NCI-H2081 (cell line): ENCODE measurements at places on chromosomes 1 and 21.

DNA sequence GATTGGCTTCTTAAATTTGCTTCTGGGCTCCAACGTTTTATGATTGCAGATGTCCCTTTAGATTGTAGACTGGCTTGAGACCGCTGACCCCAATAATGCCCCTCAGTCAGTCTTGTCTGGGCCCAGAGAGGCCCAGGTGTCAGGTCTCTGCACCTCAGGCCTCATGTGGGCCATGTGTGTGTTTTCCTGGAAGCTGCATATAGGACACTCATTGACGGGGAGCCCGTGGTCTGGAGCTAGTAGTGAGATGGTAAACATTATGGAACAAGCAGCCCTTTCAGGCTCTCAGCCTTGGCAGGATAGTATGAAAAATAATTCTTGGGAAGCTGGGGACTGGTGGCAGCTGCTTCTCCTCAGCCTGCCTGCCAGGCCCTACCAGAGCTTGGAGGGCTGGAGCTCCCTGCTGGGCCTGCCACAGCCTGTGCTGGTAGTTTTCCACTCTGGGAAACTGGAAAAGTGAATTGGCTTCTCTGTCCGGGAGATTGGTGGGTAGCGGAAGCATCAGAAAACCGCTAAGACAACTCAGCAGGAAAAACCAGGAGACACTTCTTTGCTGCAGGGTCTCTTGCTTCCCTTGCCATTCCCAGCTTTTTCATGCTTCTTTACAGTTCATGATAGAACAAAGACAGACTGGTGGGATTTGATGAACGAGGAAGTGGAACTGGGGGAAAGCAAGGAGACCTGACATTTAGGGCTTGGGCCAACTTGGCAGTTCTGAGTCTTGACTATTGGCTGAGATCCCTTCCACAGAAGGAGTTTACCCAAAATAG, 57.8 kb upstream of the HSD17B7 start:
- DNase-seq: no peak

- no peak for DNase-seq
Measured at GRCh38 chr1:153389401-153389800, 1.5 kb downstream of the S100A8 start.

DNA sequence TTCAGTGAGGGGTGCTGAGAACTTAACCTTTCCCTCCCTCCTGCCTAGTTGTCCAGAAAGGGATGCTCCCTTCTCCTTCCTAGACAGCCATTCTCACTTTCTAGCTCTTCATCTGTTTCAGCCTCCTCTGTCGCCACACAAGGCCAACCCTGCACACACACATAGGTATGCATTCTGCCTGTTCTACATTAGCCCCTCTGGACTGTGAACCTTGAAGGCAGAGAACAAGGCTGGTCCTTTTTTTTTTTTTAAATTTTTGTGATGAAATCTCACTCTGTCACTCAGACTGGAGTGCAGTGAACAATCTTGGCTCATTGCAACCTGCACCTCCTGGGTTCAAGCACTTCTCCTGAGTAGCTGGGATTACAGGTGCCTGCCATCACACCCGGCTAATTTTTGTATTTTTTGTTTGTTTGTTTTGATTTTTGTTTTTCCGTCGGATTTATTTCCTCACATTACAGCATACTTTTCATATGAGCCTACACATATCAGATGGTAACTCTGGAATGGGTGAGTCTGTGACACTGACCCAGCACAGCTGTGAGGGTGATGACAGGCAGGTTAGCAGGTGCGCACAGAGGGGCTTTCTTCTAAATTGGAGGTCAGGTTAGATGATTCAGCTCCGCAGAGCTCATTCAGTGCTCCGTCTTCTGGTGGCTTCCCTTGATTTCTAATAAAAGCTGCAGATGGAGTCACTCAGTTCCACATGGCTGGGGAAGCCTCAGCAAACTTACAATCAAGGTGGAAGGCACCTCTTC, 4.9 kb upstream of the AKR1A1 start:
- DNase-seq: no peak

GRCh38 chr21:39673163-39673562, 60.4 kb downstream of the B3GALT5 start:
- DNase-seq: no peak

DNA sequence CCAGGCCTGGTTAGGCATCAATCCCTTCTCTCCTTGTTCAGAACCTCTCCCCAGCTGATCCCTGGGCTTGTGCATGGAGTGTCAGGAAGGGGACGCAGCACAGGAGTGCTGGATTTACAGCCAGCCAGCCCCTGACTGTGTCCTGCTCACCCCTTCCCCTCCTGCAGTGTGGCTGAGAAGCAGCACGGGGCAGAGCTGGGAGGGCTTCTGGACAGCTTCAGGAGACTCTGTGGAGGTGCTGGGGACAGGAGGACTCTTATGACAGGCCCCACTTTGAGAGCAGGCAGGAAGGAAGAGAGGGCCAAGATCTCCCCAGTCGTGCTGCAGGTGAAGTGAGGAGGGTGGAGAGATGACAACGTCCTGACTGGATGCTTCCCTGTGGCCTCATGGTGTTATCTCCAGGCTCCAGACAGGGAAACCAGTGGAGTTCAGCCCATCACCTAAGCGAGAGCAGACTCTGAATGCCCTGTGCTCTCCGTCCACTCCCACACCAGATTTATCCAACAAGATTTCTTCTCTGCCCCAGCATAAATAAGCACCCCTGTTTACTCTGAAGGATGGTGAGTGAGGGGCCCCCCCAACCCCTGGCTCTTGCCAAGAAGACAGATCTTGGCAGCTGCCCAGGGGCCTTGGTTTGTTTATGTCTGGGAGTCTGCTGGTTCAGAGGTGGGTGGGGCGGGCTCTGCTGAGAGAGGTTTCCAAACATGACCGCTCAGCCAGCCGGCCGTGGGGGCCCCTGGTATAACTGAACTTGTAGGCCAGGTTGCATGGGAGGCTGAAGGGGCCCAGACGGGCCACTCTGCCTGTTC, 21.3 kb downstream of the TMCC2 start:
- peak; percentile 23 for DNase-seq

GRCh38 chr1:17765444-17766411, 10.6 kb downstream of the ACTL8 start:
- no peak for DNase-seq

DNA sequence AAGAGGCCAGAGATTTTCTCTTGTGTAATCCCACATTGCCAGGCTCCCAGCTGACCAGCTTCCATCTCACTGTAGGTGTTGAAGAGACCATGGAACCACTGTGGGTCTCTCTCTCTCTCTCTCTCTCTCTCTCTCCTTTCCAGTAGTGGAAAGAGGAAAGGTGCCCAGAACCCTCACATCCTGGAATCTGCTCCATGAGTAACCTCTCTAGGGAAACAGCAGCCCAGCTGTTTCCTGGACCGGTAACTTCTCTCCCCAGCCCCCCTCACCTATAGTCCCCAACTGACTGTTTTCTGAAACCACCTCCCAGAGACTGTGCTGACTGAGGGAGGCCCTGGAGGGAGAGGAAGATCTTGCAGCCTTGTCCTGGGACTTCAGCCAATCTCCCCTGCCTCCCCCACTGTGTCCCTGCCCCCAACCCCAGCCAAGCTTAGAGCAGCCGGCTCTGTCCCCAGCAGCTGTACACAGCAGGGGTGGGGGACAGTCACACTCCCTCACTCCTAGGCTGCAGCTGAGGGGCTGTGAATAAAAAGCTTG, 20.6 kb upstream of the SLC45A3 start:
- DNase-seq: peak; percentile 9

DNA sequence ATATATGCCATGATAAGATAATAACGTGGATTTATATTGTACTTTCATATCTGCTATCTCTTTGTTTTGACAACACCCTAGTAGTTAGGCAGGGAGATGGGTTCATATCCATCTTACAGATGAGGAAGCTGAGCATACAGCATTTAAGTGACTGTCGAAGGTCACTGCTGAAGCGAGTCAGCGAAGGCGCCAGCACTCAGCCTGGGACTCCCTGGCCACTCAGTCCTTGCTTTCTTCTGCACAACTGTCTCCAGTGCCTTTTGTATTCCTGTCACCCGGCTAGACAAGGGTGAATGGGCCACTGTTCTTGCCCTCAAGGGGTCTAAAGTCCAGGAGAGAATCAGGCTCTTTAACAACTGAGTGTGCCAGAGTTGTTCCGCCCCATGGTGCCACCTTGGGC, 3.1 kb downstream of the ARHGEF10L start:
- DNase-seq: no peak
